ENCODE measurements at places on chromosomes 5 and 9. TPM values are rescaled to one million over a fixed set of nuclear protein-coding genes. Genes with fewer than 3 reads are reported as not detected.

DNA sequence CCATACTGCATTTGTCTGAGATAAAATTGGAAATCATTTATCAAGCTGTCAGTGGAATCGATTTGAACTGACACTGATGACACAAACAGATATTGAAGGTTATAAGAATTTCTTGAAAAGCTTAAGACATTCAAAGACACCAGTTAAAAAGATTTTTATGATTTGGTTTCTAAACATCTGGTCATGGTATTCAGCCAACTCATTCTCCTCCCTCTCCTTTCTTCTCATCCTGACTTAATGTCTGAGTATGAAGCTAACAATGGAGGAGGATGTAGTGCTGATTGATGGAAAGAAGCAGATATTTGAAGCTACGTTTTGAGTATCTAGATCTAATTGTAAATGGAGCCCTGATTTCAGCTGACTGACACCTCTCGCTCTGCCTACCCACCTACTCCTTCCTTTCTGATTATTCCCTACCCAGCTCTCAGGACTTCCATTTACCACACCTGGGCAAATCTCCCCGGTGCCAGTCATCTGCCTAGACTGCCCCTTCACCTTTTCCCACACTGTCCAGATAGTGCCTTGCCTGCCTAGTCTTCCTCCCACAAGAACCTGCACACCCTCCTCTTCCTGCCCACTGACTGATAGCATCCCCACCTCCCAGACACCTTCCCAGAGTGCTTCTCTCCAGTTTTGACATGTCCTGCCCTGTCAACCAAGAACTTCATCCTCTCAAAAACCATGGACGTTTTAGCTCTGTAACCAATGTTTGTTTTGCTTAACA is 20.7 kb upstream of the LIFR start:
- DNase-seq: no peak

- no peak for DNase-seq
Measured at GRCh38 chr5:42837601-42838000, 25.9 kb upstream of the SELENOP start.

DNA sequence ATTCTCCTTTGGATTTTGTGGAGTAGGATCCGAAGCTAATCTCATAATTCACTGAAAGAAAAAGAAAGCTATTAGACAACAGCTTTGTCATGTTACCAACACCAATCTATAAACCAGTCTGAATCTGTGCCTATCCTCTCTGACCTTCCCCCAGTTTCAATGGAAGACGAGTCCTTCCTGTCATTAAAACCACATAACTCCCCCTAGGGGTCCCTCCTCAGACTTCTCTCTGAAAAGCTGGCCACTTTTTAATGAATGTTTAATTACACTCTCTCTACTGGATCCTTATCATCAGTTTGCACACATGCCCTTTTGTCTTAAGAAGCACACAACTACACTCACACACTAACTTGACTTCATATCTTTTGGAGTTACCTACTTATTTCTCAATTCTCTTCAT is 98.0 kb upstream of the TSLP start:
- no peak for DNase-seq

DNA sequence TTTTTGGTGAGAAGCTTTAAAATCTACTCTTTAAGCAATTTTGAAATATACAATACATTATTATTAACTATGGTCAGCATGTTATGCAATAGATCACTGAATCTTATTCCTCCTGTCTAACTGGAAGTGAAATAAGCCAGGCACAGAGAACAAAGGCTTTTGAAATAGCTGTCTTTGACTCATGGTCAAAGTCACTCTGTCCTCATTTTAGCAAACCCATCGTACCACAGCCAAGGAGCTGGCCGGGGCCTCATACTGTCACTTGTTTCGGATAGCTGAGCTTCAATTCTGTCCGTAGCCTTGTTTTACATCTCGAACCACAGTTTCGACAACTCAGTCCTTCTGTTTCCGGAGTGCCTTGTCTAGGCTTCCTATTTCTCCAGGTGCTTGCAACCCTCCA is 19.2 kb downstream of the ADCY2 start:
- no peak for DNase-seq

The GPRIN1 gene
- 9.3 TPM for total RNA-seq

All from endothelial cell of umbilical vein (primary cell).